ENCODE measurements at places on chromosomes 2 and 18.

DNA sequence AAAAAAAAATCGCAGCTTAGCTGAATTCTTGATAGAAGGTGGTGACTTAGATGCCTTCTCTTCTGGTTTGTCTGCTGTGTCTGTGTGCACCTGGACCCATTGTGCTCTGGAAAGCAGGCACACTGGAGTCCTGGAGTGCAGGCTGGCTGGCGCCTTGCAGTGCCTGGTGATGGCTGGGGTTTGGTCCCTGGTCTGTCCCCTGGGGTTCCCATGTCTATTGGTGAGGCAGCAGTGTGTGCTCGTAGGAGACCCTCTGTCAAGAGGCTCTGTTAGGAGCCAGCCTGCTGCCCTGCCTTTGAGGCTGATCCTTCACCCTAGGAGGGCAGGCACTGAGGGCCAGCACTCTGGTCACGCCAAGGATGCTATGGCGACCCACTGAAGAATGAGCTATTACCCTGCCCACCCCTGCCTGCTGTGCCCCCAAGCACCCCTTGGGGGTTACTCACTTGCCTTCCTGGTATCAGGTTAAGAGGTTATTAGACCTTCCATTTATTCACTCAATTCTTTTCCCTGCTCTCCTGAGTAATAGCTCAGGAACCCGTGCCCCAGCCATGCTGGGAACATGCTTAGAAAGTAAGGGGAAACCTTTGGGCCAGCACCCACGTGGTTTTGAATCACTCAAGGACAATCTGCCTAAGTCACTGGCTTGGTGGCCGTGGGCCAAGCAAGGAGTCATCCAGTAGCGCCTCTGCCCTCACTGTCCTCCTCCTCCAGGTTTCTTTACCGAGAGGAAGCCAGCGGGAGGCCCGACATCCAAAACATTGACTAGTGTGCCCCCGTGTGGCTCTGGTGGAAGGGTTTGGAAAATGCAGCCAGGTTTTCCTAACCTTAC lies 284.5 kb downstream of the PRKCE start:
- DNase-seq, result no peak

- no peak for DNase-seq
Observed at GRCh38 chr2:163600801-163601200, 135.0 kb downstream of the FIGN start.

- no peak for DNase-seq
Observed at GRCh38 chr18:13834496-13835015, 10.6 kb downstream of the MC5R start.

- DNase-seq, result no peak
Observed at GRCh38 chr2:20620271-20620681, 30.6 kb downstream of the HS1BP3 start.

- no peak for DNase-seq
Observed at GRCh38 chr2:67777010-67777409, 285.8 kb downstream of the C1D start.

GRCh38 chr18:22314420-22314819 lies 103.3 kb downstream of the CTAGE1 start:
- DNase-seq, result no peak

GRCh38 chr18:23351521-23351920 lies 101.6 kb upstream of the RIOK3 start:
- no peak for DNase-seq
